ENCODE measurements at places on chromosomes 7 and 10.

DNA sequence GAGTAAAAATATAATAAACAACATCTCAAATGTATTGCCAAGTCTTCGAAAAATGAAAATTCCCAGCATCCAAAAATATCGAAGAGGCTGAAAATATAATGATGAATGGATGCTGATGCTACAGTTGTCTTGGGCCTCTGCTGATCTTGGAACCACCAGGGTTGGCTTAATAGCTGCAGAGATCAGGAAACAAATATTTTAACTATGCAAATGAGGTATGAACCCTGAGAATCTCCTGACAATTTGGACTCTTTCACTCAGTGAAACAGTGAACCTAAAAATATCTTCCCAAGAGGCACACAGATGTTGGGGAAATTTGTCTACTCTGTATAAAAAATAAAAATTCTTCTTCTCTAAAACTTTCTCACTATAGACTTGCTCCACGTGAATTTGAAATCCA, 97.7 kb upstream of the EGFR start:
- DNase-seq: no peak

- no peak for DNase-seq
These were observed 54.5 kb upstream of the OPALIN start for GRCh38 chr10:96413151-96413787.

DNA sequence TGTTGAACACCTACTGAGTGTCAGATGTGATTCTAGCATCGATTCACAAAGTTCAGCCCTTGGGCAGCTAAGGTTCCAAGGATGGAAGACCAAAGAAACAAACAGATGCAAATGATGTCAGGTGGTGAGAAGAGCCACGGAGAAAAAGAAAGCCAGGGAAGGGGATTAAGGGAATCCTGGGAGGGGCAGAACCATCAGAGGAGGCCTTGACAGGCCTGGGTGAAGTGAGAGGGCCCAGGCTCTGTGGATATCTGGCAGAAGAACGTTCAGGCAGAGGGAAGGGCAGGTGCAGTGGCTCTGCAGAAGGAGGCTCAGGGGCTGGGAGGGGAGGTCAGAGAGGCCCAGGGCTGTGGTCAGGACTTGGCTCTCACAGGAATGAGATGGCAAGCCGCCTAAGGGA, 90.4 kb downstream of the C10orf105 start:
- DNase-seq: no peak

GRCh38 chr10:127034034-127034633, 128.9 kb downstream of the DOCK1 start:
- DNase-seq: no peak

DNA sequence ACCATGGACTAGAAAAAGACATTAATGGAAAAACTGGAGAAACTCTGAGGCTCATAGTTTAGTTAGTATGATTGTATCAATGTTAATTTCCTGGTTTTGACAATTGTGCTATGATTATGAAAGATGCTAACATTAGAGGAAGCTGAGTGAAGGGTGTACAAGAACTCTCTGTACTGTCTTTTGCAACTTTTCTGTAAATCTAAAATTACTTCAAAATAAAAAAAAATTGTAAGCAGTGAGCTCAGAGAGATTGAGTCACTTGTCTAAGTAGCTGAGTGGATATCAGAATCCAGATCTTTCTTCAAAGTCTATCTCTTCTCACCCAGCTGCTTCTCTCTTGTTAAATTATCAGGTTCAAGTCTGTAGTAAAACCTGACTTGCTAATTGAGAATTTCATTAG, 181.1 kb downstream of the PLCE1 start:
- no peak for DNase-seq

DNA sequence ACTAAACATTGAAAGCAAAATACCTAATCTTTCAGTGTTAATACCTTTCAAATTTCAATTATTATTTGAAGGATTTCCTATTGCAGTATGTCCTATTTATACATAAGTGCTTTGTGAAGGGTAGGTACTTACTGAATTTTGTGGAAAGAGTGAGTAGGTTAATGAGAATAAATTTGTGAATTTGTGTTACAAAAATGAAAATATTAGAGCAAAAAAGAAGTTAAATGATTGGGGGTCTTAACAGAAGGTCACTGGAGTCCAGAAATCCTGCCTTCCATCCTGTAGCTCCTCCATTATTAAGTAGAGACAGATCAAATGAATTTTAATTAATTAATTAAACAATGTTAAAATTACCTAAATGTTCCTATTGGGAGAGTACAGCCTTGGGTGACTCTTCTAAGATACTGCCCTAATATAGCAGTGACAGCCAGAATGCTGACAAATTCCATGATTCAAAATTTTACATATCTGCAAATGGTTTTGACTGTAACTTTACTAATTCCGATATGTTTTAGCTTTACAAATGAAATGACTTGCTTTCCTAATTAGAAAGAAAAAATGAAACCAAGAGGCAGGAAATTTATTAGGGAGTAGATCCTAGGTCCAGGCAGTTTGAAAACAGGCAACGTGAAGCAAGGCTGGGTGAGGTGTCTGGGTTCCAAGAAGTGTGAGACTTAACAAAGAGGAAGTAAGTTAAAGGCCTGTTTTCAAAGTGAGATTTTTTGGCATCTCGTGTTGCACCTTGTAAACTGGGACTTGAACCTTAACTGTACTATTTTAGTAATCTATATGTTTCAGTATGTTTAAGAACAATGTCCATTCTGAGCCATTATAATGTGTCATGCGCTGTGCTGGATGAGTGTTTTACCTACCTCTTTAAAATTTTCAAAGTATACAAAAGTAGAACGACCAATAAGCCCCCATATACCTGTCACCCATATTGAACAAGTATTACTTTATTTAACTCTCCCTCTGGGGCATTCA, 1.5 kb downstream of the PIK3CG start:
- no peak for DNase-seq

DNA sequence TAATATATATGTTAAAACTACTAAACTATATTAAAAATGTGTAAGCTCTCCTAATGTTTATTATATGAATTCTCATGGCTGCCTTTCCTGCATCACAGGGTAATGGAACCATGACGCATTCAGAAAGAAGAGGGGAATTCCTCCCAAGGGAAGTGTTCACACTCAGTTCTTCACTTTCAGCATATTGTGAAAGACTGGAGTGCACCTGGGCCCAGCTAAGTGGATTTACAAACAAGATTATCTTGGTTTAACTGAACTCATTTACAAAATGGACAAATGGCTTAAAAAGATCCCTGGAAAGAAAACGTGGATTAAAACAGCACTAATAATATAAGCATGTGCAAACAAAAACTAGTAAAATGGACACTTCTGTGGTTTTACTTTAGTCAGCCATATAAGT, 149.8 kb downstream of the DOCK4 start:
- no peak for DNase-seq
